ENCODE measurements at places on chromosomes 2 and 18.

DNA sequence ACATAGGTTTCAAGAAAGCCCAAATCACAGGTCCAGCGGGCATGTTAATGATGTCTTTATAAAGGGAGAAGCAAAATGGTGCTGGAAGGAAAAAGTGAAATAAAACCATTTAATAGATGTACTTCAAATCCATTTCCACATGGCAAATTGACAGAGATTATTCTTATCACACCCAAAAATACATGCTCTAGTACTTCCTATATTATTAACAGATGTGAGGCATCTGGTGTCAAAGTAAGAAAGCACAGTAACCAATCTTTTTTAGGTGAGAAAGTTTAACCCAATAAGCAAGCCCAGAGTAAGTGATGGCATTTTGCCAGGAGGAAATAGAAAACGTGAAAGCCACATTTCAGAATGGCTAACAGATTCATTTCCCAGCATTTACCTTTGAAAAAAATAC lies 128.0 kb downstream of the ABCA12 start:
- DNase-seq, result no peak

DNA sequence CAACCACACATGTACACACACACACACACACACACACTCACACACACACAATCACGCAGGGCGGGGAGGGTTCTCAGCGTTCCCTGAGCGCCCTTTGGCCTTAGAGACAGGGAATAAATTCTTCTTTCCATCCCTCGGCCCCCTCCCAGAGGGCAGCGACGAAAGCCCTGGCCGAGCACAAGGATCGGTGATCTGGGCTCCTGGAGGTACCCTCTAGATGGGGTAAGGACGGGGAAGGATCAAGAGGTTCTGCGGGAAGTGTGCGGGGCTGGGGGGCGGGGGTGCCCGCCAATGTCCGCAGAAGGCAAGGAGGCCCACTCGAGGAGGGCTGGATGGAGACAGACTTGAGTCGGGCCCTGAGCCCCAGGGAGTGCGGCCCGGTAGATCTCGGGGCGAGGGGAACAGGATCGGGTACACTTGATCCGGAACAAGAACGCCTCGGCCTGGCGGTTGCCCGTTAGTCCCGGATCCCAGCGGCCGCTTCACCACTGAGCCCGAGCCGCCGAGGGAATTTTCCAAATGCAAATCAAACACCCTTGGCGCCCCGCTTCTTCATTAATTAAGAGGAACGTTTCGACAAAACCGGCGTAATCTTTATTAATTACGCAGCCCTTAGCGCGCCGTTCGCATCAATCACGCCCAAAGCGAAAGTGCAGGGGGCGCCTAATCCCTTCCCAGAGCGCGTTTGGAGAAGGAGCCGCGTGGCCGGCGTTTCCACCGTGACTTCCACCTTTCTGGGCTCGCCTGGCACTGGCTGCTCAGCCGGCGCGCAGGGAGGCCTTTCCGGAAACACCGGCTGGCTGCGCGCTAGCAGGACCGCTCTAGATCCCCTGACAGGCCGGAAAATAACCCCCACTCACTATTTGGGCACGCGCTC lies 7.0 kb upstream of the PAX3 start:
- no peak for DNase-seq

DNA sequence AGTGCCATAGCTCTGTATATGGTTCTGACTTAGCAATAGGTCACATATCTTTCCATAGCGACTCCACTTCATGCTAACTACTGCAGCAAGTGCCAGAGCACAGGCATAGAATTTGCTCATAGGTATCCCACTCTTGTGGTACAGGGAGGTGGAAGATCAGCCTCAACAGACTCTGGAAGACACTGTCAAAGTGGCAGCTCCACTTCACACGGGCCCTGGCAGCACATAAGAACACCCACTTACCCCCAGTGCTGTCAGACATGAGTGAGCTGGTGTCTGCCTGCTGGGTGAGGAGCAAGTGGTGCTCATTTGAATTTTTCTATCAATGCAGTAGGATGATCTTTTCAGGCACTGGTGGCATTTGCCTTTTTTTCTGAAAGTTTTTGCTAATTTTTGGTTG lies 48.6 kb downstream of the BCL2L11 start:
- DNase-seq, result no peak

- no peak for DNase-seq
Measured at GRCh38 chr2:215338883-215339679, 27.2 kb downstream of the ATIC start.

DNA sequence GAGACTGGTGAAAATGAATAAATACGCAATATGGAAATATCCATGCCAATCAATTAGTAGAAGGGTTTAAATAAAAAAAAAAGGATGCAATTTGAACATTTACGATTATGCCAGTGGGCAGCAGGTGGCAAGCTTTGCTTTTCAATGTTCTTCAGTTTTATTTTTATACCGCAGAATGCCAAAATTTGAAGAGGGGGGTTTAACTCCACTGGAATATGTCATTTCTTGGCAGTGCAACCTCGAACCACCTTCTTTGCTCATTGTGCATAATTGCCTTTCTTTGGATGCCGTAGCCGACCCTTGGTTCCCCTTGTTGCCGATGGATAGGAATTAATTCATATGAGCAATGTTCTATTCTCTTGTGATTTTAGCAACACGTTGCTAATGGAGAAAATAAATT lies 88.0 kb downstream of the LTBP1 start:
- DNase-seq, result no peak

DNA sequence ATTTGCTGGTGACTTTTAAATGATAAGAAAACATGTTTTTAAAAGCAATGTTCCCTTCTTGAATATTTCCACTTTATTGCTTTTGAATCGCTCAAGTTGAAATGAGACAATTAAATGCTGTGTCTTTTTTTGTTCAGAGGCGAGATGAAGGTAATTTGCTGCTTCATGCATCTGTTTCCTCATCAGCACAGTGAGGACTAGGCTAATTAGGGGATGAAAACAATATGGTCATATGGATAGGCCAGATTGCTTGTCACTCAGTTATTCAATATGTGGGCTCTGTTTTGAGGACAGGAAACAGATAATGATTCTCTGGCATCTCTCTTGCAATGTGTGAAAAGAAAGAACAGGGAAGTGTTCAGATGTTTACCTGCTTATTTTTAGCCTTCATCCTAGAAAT lies 61.0 kb downstream of the ERBB4 start:
- no peak for DNase-seq

- no peak for DNase-seq
Measured at GRCh38 chr2:71720283-71720560, 266.9 kb downstream of the DYSF start.

GRCh38 chr2:182228741-182229140 lies 198.1 kb downstream of the PDE1A start:
- no peak for DNase-seq

- no peak for DNase-seq
Measured at GRCh38 chr2:197030090-197030489, 103.6 kb upstream of the PGAP1 start.
